ENCODE measurements at places on chromosomes 5 and 9.

- DNase-seq, result no peak
These were observed 58.2 kb downstream of the NSUN2 start for GRCh38 chr5:6574537-6575245.

DNA sequence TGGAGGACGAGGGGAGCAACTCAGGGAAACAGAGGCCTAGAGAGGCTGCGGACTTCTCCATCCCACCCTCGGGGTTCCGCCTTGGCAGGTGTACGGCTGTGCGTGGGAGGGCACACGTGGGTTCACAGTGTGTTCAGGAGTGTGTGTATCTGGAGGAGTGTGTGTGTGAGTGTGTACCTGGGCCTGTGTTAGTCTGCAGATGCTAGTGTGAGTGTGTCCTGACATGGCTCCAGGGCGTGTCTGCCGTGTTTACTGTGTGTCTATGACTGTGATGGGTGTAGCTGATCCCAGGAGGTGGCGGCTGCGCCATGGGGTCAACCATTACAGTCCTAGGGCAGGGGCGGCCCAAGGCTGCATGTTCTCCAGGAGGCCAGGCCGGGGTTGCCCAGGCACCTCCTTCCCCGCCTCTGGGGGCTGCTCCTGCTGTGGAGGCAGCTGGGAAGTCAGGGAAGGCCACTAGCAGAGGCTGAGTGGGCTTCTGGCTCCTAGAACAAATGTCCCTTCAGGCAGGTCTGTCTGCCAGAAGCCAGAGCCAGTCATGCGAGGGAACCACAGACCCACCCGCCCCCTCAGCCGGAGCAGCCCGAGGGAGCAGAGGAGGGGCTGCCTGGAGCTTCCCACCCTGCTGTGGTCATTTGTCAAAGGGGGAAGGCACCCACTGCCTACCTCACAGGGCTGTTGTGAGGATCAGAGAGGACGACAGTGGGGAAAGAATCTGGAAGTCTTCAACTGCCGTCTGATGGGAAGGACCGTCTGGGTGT is 21.4 kb downstream of the CRB2 start:
- DNase-seq, result no peak

DNA sequence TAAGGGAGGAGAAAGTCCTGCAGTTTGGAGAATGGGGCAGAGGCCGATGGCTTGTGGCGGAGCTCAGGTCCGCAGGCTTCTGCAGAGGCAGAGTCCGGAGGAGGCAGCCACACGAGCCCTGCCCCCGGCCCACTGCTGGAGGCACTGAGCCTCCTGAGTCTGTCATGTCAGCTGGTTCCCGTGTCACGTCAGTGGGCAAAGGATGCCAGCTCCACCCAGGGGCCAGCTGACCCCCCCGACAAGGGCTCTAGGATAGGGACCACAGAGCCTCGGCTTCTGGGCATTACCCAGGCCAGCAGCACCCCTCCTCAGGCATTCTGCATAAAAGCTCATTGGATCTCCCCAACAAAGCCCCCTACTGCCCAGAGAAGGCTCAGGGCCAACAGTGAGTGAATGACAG is 8.5 kb downstream of the SH3PXD2B start:
- DNase-seq, result no peak

- no peak for DNase-seq
These were observed 358.9 kb downstream of the ACTL7B start for GRCh38 chr9:108496846-108497245.

DNA sequence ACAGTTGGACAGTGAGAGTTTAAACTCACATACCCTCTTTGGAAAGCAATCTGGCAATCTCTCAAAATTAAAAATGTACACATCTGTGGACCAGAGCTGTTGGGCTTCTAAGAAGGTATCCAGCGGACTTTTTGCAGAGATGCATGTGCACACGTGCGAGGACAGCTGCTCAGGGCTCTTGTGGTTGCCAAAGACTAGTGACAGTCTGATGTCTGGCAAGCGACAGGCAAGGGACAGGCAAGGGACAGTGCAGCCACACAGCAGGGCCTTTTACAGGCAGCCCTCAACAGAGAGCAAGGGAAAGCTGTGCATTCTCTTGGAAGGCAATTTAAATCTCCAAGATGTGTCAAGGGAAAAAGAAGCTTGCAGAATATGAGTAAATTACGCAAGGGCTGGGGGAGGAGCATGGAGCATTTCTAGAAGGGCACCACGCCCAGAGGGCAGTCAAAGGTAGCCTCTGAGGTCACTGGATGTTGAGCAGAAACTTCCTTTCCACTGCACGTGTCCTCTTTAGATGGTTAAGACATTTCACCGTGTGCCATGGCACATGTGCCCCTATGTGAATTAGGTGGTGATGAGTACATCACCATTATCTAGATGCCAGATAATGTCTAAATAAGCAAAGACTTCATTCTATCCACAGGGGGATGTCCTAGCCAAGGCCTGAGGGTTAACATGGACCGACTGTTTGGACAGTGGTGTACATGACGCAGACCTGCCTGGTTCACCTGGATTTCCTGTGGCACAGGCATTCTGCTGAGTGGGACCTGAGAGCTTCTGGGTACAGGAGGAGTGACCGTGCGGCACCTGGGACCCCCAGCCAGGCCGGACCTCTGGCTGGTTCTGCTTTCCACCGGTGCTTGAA is 9.1 kb downstream of the GFPT2 start:
- no peak for DNase-seq

- DNase-seq, result no peak
These were observed 176.9 kb upstream of the SLC12A2 start for GRCh38 chr5:127906562-127907204.

- no peak for DNase-seq
These were observed 608.7 kb upstream of the FAM174A start for GRCh38 chr5:99926463-99926862.

- no peak for DNase-seq
These were observed 25.6 kb downstream of the TGFBI start for GRCh38 chr5:136054142-136055019.
